ENCODE measurements at places on chromosomes 5 and 9. TPM values are rescaled to one million over a fixed set of nuclear protein-coding genes. Genes with fewer than 3 reads are reported as not detected.
A peak's percentile ranks its signal among the peaks of the same experiment; 100 is the strongest.

- no peak for DNase-seq
Observed at GRCh38 chr5:41364346-41364745, 146.1 kb downstream of the PLCXD3 start.

DNA sequence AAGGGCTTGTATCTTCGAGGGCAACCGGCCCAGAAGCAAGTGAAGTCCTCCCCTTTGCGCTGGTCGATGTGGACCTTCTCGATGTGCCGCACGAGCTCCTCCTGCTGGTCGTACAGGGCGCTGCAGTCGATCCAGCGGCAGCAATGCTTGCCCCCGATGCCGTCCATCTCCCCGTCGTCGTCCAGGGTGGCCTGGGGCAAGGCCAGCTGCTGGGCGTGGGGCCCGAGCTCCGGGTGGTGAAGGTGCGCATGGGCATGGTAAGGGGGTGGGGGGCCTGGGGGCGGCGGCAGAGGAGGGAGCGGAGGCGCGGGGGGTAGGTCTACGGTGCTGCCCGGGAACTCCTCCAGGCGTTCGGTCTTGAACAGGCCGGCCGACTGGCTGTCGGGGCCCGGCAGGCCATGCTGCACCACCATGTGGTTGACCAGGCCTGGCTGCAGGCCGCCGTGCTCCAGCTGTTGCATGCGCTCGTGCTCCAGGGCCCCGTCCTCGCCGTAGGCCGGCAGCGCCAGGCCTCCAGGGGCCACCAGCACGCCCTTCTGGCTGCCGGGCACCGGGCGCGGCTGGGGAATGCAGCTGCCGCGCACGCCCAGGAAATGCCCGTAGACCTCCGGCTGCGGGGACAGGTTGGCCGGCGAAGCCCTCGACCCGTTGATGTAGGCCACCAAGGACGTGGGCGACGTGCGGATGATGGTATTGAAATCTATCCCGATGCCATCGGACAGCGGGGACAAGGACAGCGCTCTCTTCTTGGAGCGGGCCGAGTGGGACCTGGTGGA lies 181.8 kb downstream of the GLIS3 start:
- peak; percentile 12 for DNase-seq

GRCh38 chr9:115204904-115205453 lies 87.0 kb upstream of the TNC start:
- DNase-seq, result no peak

The FEM1C gene
- total RNA-seq, result 15.3 TPM

All from T-cell (primary cell).